ENCODE measurements at places on chromosomes 5 and 9.

GRCh38 chr5:156655732-156656131 is 194.4 kb upstream of the PPP1R2B start:
- no peak for DNase-seq

GRCh38 chr5:134106991-134107701 is 7.3 kb upstream of the TCF7 start:
- no peak for DNase-seq

DNA sequence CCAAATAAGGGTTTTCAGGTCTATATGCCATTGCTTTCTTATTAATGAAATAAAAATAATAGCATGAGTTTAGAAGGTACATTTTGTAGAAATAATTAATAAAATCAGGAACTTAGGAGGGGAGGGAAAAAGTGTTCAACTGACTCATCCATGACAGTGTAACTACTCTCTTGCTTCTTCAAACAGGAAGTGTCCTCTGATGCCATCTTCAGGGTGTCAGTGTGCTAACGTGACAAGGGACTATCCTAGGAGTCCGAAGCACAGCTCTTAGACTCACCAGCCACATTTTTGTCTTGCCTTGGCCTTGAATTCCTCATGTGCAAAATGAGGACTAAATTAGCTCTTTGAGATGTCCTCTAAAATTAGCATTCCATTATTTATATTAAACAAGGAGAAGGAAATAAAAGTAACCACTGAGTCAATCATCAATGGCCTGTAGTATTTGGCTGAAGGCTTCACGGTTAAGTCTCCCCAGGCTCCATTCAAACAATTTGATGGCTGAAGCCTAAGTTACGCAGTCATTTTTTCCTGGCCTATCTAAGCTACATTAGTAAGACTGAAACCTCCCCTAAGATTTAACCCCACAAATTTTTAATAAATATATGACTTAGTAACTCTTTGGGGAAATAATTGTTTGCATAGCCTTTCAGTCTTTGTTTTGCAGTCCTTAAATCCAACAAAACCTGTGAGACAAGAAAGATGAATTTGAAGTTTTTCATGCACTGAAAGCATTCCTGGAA is 151.1 kb downstream of the ARL15 start:
- DNase-seq = peak; percentile 25

DNA sequence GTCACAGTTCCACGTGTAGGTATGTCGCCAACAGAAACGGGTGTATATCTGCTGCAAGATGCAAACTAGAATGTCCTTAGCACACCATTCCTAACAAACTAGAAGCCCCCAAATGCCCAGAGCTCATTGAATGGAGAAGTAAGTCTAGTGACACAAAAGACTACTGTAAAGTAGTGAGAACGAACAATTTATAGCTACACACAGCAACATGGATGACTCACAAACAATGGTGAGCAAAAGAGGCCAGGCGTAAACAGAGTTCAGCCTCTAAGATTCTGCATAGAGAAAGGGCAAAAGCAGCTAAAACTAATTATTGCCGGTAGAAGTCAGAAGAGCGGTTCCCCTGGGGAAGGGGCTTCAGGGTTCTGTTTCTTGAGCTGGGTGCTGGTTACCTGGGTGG is 74.7 kb downstream of the AMBP start:
- DNase-seq = no peak
